ENCODE measurements at places on chromosomes 6 and 20. TPM values are rescaled to one million over a fixed set of nuclear protein-coding genes. Genes with fewer than 3 reads are reported as not detected.

DNA sequence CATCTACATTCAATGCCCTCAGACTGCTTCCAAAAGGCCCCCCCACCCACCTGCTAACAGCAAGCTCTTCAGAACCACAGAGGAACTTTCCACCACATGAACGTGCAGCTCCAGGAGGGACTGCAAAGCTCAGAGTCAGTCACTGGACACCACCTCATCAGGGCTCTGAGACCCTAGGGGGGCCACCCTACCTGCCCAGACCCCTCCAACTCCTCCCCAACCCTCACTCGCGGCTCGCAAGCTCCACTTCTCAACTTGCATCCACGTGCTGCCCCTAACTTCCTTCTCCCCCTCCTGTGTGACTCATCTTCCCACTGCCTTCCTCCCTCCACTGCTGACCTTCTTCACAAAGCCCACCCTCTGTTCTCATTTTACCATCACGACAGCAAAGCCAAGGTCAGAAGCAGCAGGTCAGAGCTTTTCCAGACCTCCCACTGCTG is 6.5 kb downstream of the MBOAT1 start:
- no peak for DNase-seq

GRCh38 chr20:45848969-45849582 is 8.1 kb downstream of the ACOT8 start:
- no peak for DNase-seq

- DNase-seq, result no peak
Observed at GRCh38 chr20:53149890-53150205, 177.7 kb downstream of the TSHZ2 start.

GRCh38 chr6:148523048-148523447 is 180.4 kb downstream of the SASH1 start:
- no peak for DNase-seq

DNA sequence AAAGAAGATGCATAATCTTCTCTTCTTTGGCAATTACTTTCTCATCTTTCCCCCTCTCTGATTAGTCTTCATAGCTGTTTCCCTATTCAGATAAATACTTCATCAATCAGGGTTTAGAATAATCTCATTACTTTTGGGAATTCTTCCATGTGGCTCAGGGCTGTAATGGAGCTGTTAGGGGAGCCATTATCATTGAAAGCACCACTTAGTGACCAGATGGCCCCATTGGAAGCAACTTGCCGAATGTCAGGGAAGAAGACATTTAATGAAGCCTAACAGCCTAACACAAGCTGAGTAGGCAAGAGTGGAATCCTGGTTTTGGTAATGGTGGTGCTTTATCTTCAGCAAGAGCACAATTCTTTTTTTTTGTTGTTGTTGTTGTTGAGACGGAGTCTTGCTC is 45.0 kb downstream of the TIAM2 start:
- no peak for DNase-seq

- DNase-seq, result no peak
Observed at GRCh38 chr6:116439522-116440051, 21.6 kb upstream of the CALHM6 start.

PBOV1 gene
- not detected for polyA plus RNA-seq

ARHGAP18 gene
- polyA plus RNA-seq, result 14.1 TPM

MOXD1 gene
- 2.8 TPM for polyA plus RNA-seq

SYNDIG1 gene
- 4.9 TPM for polyA plus RNA-seq

BMP6 gene
- 0.82 TPM for polyA plus RNA-seq

CRISP3 gene
- 0.28 TPM for polyA plus RNA-seq

GGTLC1 gene
- not detected for polyA plus RNA-seq
